ENCODE measurements at places on chromosomes 4 and X.

- DNase-seq: no peak
These were observed 17.8 kb downstream of the MFAP3L start for GRCh38 chr4:170008371-170008770.

- no peak for DNase-seq
These were observed 230.7 kb downstream of the EVC2 start for GRCh38 chr4:5477613-5478012.

DNA sequence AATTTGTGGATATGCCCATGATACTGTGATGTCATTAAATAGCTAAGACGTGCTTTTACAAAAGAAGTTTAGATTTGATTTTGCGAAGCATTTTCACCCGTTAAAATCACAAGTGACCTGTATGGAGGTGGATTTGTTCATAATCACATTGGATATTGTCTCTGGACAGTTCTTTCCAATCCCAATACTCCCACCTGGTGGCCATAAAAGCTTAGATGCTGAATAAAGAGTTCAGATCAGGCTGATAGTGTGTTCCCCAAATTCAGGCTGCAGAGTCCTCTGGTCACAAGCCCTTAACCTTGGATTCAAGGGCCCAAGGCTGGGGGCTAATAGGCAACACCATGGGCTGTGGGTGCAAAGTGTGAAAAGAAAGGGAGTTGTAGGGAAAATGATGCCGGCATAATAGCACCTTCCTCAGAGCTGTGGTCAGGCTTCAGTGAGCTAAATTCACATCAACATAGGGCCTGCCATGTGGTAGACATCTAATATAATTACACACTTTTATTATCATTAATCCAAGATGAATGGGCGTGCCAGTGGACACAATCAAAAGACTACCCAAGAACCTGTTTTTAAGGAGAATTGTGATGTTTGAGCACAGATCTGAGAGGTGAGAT, 28.1 kb downstream of the SMIM43 start:
- no peak for DNase-seq

DNA sequence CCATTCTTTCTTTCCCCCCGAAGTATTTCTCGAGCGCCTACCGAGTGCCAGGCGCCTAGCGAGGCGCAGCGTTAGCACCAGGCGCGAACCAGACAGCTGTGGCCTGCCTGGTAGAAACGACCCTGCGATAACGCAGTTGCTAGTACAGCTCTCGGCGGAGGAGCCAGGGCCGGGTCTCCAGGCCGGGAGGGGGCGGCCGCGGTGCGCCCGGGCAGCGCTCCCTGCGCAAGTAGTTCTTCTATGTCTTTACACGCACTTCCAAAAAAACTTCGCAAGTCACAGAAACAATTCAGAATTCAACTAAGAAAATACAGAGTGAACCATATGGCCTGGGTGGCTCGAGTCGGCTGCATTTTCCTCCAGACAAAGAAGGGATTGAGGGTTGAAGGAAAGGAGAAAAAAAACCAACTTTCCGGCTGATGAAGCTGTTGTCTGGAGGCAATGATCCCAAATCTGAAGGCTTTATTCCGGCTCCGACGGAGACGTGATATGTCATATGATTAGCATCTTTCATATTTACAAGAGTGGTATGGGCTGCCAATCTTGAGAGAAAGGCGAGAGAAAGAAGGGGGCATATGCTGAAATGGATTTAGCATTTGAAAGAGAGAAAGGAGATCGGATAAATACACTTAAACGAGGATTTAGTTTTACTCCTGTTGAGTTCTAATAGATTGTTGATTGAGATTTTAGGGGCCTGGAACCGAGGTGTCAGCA, 7.2 kb upstream of the NEUROG2 start:
- DNase-seq: no peak

- no peak for DNase-seq
These were observed 3.3 kb downstream of the SETD7 start for GRCh38 chr4:139552517-139553307.

DNA sequence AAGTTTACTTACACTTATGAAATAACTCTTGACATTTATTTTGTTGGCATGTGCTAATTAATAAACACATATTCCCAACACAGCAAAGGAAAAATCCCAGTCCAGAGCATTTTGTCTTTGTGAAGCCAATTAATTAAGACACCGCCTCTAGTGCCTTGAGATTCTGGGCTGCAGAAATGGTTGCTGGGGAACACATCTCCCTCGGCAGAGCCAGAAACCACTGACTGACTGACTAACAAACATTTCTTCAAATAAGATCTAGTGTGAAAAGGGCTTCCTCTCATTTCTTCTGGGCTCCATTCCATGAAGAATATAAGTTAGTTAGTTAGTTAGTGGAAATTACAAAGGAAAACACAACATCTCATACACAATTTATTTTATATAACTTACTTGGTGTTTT, 28.4 kb upstream of the NAP1L5 start:
- no peak for DNase-seq

DNA sequence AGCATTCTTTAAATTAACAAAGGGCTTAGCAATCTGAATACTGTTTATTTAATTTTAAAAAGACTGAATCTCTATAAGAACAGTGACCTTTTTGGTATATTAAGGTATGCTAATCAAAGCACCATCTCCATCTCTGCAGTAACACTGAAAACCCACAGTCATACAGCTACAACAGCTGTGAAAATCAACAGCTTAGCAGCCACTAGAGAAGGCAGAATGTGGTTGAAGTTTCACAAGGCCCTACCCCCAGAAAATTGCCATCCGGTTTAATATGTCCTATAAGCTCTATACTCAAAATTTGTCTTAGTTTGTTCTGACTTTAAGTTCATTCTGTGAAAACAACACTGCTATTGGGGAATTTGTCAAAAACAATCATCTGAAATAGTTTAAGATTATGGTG, 128.7 kb downstream of the OPHN1 start:
- DNase-seq: no peak

DNA sequence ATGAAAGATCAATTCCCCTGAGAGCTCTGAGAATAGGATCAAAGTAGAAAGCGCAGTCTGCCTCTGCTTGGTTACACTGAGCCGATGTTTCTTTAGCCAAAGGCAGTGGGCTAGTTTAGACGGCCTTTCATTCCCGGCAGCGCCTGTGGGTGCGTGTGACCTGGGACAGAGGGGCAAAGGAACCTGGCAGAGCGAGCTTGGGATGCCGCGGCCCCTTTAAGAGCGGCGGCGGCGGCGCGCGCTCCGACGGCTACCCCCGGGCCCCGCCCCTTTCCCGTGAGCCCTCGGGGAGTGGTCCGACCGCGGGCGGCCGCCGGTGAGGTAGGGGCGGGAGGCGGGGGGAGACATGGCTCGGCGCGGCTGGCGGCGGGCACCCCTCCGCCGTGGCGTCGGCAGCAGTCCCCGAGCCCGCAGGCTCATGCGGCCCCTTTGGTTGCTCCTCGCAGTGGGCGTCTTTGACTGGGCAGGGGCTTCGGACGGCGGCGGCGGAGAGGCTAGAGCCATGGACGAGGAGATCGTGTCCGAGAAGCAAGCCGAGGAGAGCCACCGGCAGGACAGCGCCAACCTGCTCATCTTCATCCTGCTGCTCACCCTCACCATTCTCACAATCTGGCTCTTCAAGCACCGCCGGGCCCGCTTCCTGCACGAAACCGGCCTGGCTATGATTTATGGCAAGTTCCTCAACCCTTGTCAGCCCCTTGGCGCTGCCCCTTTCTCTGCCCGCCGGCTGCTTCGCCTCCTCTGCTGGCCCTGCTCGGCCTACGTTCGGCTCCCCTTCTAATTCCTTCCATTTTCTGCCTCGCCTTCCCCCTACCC, at the start of gene SLC9A6:
TSS of gene SLC9A6 (plus strand) at position 279 of the 816 bp plus-strand sequence. CDS start at position 503, 224 bp downstream.
- DNase-seq: peak; percentile 6

DNA sequence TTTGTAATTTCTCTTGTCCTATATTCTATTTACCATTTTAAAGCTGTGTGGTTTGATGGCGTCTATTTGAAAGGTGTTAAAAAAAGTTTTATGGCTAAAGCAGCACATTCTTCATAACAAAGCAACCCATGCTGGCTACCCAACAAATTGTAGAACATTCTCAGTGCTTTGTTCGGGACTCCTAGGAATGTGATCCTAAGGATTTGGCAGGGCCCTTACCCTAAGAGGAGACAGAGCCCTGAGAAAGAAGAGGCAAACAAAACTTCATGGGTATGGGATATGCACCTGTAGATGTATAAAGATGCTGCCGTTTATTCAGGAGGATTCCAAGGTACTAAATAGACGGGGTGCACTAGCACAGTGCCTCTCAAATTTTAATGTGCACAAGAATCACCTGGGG, 370.8 kb upstream of the DIPK2B start:
- no peak for DNase-seq

DNA sequence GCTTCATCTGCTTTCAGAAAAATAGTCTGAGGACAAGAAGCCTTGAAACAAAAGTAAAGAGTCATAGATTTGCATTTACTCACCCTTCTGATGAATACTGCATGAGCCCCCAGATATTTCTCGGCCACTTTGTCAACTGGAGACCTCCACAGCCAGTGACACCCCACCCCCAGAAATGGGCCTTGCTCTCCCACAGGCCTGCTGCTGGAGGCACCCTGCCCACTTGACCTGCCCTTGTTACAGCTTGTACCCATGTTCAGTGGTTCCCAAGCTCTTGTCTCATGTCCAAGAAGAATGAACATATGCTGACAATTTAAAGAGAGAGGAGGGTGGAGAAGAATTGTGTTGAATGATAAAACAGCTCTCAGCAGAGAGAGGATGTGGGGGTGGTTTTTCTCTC, 225.1 kb downstream of the DCAF12L2 start:
- no peak for DNase-seq

GRCh38 chr4:25103418-25103817, 56.8 kb downstream of the SEPSECS start:
- no peak for DNase-seq

- DNase-seq: no peak
These were observed 538.2 kb downstream of the INPP4B start for GRCh38 chr4:142307857-142308256.

- DNase-seq: no peak
These were observed 42.2 kb upstream of the HSD17B10 start for GRCh38 chrX:53476371-53476770.

- DNase-seq: no peak
These were observed 2.6 kb upstream of the KIAA0232 start for GRCh38 chr4:6779667-6780565.

DNA sequence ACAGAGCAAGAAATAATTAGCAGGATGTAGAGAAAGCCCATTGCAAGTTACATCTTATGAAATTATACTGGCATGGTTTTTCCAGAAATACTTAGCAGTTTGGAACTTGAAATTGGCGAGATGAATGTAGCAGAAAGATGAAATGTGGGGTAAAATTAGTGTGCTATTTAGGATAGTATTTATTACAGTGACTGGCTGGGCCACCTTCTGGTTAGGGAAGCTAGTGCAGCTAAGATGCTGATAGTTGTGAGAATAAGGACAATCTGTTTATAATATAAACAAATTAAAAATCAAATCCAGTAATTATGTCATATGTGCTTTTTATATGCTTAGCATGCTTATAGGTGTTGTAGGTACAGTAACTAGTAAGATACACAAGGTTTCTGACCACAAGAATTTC, 74.8 kb downstream of the IL15 start:
- no peak for DNase-seq

- no peak for DNase-seq
These were observed 74.6 kb upstream of the SH3RF1 start for GRCh38 chr4:169345316-169345721.

GRCh38 chr4:136412708-136413107, 1119.6 kb downstream of the PCDH18 start:
- DNase-seq: no peak

DNA sequence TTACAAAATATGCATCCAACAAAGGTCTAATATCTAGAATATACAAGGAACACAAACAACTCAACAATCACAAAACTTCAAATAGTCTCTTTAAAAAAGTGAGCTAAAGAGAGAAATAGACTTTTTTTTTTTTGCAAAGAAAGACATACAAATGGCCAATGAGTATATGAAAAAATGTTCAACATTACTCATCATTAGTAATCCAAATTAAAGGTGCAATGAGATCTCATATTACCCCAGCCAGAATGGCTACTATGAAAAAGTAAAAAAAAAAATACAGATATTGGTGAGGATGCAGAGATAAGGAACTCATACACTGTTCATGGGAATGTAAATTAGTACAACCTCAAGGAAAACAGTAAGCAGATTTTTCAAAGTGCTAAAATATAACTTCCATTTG, 24.1 kb downstream of the AGTR2 start:
- no peak for DNase-seq

- no peak for DNase-seq
These were observed at the start of gene P2RY10 for GRCh38 chrX:78945186-78945912. P2RY10 (plus strand) TSS chrX:78945391; CDS start chrX:78960521, 15,130 bp downstream.

DNA sequence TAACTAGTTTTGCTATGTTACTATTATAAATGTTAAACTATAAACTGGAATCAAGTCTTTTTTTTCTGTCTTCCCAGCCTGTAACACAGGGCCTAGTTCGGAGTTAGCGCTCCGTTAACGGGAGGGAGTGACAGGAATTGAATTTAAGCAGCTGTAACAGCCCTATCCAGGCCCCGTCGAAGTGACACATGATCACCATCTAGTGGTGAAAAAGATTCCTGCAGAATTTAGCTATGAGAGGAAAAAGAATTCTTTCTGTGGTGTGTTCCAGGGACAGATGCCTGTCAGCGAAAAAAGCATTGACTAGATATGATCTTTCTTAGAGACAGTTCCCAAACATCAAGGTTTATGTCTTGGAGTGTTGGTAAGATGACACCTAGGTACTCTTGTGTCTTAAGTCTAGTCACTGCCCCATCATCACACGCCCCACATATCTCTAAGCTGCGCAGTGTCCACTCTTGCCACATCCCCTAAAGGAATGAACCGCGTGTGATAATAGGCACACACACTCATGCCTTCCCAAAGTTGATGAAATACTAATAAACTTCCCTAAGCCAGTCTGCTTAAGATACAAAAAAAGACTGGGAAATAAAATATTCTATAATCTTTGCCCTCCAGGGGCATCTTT, 2.1 kb downstream of the GAB3 start:
- no peak for DNase-seq

DNA sequence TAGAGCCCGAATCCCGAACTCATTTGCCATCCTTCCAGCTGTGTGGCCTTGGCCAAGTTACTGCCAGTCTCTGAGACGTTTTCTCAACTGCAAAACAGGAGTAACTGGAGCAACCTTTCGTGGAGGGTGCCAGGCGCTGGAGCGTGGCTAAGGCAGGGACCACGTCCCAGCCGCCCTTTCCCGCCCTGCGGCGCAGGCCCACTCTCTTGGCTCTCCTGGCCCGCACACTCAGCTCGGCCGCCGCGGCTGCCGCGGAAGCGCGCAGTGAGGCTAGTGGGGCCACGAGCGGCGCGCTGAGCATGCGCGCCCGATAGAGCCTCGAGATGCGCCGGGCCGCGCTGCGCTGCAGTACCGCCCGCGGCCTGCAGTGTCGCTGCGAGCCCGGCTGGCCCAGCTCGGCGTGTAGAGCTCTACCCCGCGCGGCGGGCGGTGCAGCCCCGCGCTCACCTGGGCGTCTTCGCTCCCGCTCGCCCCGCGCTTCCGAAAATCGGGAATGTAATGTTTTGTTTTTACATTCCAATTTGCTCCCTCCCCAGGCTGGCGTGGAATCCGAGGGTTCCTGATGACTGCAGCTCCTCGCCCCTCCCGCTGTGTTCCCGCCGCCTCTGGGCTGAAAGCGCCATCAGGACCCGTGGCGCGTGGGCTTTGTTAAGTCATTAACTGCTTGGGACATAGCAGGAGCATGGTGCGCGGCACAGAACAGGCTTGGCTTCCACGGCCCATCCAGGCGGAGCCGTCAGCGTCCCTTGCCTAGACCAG, 4.0 kb upstream of the ZNF518B start:
- DNase-seq: no peak

- no peak for DNase-seq
These were observed 770 bp upstream of the TIGD2 start for GRCh38 chr4:89110541-89110985.

GRCh38 chr4:154640999-154641398, 28.5 kb upstream of the FGG start:
- no peak for DNase-seq

GRCh38 chrX:7147413-7147977, at the start of gene STS:
STS (plus strand) TSS chrX:7147712; CDS start chrX:7253200, 105,488 bp downstream.
- DNase-seq: no peak
